ENCODE measurements at places on chromosomes 16 and 17. TPM values are rescaled to one million over a fixed set of nuclear protein-coding genes. Genes with fewer than 3 reads are reported as not detected.

DNA sequence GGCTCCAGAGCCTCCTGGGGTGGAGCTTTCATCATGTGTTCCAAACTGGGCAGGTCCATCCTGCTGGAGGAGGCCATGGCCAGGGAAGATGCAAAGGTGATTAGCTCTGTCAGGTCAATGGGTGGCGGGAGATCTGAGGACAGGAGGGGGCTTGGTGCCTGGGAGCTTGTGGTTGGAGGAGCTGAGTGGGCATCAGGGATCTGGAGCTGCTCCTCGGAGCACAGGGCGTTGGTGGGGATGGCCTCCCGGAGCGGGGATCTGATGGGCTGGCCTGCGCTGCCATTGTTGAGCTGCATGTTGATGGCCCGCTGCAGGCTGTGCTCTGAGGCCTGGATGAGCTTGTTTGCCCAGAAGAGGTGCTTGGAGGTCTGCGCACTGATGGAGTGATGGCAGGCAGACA, 6.5 kb downstream of the SPATA32 start:
- DNase-seq: no peak

- DNase-seq: no peak
These were observed 9.3 kb upstream of the CDK3 start for GRCh38 chr17:75991396-75991795.

DNA sequence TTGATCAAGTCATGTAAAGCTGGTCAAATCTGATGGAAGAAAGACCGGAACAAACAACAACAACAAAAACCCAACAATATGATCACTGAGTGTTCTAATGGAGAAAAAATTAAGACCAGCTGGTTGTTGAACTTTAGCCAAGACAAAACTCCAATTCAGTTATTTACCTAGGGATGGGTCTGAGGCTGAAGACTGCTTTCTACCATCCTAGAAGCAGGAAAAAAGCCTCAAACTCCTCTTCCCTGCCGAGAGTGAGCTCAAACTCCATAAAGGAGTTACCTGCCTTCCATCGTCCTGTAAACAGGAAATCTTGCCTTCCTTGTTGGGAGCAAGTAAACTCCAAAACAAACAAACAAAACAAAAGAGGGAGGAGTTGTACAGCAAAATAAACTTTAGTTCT, 23.1 kb upstream of the TMEM98 start:
- DNase-seq: no peak

DNA sequence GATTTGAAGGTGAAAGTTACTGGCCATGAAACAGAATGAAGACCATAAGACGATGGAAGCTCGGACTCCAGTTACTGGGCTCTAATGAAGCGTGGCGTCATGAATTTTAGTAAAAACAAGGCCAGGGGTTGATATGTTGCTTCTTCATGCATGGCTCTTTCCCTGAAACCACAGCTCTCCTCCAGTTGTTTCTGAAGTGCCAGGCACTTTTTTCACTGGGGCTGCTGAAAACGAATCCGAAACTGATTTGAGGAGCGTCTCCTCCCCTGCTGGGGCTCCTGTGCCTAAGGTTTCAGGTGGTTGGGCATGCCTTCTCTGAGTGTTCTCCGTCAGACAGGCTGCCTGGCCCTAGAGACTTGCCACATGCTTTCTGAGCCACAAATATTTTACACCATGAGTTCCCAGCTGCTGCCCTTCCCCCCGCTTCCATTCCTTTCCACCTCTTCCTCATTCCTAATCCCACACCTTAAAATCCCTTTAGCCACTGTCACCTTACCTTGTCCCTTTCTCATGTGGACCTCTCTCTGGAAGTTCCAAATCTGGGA, 3.7 kb upstream of the MYL4 start:
- no peak for DNase-seq

- no peak for DNase-seq
These were observed 7.1 kb upstream of the GP2 start for GRCh38 chr16:20334396-20334795.

Gene CD7
- polyA plus RNA-seq: 0.50 TPM

- no peak for DNase-seq
These were observed 26.5 kb downstream of the KANSL1 start for GRCh38 chr17:46166692-46167249.

Gene DCUN1D3
- polyA plus RNA-seq: 9.1 TPM

DNA sequence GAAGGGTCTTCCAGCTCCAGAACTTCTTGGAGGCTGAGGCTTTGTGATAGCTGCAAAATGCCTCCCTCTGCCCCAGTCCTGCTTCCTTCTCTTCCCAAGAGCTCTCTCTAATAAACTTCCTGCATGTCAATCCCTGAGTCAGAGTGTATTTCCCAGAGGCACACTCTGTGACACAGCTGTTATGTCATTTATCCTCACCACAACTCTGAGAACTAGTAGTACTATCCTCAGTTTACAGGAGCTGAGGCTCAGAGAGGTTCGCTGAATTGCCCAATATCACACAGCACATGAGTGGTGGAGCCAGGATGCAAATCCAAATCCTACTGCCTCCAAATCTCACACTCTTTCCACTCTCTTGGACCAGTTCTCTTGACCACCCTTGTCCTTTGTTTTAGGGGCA, 20.0 kb downstream of the UNC45B start:
- DNase-seq: no peak

DNA sequence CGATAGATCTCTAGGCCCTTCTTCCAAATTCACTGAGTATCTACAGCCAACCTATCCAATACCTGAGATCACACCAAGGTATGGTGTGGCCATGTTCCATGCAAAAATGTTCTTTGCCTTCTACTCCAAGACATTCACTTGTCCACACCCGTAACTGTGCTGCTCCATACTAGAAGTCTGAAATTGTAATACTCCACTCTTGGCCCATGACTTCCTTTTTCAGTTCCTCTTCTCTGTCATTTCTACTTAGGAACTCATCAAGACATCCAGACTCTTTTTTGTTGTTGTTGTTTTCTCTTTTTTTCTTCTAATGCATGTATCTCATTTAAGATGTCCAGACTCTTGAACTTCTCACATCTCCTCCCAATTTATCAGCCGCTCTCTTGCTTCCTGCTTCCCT, 42.5 kb upstream of the KSR1 start:
- DNase-seq: no peak

DNA sequence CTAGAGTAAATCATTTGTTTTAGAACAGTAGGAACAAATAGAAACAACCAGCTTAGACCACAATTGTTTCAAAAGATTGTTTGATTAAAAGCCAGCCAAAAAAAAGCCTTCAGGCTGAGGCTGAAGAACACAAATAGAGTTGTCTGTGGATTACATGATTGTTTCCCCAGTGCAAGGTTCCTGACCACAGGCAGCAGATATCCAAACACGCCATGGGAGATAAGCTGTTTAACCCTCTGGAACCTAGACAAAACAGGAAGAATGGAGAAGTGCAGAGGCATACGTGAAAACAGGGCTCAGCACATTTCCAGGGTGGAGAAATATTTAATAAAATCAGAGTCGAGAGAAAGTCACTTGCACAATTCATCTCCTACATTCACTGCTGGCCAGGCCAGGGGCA, 21.0 kb downstream of the ATPAF2 start:
- no peak for DNase-seq

DNA sequence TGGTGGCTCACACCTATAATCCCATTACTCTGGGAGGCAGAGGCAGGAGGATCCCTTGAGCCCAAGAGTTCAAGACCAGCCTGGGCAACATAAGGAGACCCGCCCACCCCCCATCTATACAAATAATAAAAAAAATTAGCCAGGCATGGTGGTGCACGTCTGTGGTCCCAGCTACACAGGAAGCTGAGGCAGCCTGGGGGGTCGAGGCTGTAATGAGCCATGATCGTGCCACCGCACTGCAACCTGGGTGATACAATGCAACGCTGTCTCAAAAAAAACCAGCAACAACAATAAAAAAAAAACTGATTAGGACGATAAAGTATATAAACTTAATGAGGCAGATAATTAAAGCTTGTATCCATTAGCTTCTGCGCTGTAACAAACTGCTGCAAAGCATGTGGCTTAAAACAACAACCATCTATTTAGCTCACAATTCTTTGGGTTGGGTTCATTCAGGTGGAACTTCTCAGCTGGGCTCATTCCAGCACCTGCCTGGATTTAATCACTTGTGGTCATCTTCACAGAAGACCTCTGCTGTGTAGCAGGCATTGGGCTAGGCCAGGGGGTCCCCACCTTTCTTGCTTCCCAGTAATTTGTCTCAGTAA, 45.8 kb downstream of the LCMT1 start:
- DNase-seq: peak; percentile 45

- no peak for DNase-seq
These were observed 32.2 kb upstream of the RCVRN start for GRCh38 chr17:9937241-9937761.

GRCh38 chr17:40922239-40922638, 15.2 kb downstream of the KRT23 start:
- no peak for DNase-seq

DNA sequence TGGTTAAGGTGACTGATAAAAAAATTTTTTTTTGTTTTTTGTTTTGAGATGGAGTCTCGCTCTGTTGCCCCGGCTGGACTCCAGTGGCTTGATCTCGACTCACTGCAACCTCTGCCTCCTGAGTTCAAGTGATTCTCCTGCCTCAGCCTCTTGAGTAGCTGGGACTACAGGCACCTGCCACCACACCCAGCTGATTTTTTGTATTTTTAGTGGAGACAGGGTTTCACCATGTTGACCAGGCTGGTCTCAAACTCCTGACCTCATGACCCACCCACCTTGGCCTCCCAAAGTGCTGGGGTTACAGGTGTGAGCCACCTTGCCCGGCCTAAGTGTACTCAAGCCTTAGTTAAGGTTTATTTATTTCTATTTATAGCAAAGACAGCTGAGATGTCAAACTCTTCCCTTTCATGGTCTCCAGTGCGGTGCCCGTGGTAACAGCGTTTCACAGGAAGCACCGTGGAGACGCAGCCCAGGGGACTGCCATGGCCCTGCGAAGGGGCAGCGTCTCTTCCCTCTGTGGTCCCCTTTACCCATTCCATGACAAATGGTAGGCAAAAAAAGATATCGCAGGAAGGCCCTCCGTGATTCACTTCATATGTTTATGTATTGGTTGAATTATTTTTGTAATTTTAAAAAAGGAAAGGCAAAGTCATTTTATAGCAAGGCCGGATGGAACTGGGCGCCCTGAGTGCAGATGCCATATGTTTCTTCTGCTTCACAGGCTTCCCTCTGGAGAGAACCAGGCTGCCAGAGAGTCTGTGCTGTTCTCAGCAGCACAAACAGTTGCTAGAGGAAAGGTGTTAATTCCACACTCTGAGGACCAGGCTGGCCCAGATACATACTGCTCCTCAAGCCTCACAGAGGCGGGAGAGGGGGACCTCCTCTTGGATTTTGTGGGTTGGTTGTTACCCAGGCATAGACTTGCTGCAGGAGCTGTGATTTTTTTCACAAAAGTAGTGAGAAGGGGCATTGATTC, 29.2 kb downstream of the DDX19A start:
- no peak for DNase-seq

DNA sequence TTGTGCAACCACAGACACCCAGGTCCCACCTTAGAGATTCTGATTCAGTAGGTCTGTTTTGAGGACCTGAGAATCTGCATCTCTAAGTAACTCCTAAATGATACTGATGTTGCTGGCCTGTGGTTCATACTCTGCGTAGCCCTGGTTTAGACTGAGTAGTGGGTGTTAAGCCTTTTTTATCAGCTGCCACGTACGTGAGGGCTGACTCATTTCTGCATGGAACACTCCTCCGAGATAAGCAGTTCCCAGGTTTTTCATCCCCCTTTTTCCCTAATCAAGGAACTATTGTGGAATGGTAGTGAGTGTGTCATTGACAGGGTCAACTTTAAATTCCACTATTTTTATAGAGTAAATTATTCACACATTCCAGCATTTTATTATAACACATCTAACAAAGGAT, 26.1 kb downstream of the CDRT4 start:
- DNase-seq: no peak

- DNase-seq: no peak
These were observed 4.6 kb upstream of the STARD3 start for GRCh38 chr17:39632153-39632941.

GRCh38 chr17:19727501-19728078, 11.2 kb upstream of the SLC47A2 start:
- no peak for DNase-seq

DNA sequence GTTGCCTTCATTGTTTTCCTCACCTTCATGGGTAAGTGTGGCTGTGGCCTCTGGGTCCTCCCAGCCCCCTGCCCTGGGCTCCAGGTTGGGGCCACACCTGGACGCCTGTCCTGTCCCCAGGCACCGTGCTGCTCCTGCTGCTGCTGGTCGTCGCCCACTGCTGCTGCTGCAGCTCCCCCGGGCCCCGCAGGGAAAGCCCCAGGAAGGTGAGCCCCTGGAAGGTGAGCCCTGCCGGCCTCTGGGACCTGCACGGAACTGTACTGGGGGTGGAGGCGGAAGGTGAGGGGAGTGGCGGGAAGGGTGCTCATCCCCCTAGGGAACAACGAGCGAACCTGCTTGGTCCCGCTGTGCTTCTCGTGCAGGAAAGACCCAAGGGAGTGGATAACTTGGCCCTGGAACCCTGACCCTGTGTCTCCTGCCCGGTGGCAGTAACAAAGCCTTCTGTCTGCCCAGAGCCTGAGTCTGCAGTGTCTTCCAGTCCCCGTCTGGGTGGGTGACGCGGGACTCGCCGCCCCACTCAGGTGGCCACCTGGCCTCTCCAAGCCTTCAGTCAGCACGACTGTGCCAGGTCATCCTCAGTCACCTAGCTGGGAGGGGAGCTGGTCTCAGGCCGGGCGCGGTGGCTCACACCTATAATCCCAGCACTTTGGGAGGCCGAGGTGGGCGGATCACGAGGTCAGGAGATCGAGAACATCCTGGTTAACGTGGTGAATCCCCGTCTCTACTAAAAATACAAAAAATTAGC, 831 bp downstream of the SMIM22 start:
- no peak for DNase-seq

GRCh38 chr17:82354804-82355308, 4.2 kb upstream of the TEX19 start:
- no peak for DNase-seq

GRCh38 chr16:57800200-57801097, 1.8 kb downstream of the KIFC3 start:
- DNase-seq: no peak

Gene PARD6A
- 2.1 TPM for polyA plus RNA-seq

Gene KRT24
- not detected for polyA plus RNA-seq

Gene RPS6KB1
- polyA plus RNA-seq: 39.8 TPM

- peak; percentile 83 for DNase-seq
These were observed 3.3 kb upstream of the NHERF2 start for GRCh38 chr16:2023092-2024031.

DNA sequence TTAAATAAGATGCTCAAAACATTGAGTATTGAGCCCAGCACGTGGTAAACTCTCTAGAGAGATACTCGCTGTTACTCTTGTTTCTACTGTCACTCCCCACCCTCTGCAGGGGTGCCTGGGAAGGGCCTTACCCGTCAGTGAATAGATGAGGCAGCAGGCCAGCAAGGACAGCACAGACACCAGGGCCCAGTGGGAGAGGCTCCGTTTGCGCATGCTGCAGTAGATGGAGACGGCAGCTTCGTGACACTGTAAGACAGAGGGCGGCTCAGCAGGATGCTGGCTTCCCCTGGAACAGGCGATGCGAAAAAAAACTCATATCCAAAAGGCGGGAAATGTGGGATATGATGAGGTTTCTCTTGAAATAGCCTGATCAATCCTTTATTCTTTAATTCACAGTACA, 20.0 kb downstream of the SLC38A8 start:
- DNase-seq: no peak

- DNase-seq: no peak
These were observed 13.2 kb downstream of the DDX42 start for GRCh38 chr17:63786971-63787711.

Gene MT1A
- not detected for polyA plus RNA-seq

Gene C1QTNF8
- 0.05 TPM for polyA plus RNA-seq

GRCh38 chr17:57370619-57371018, 114.3 kb downstream of the MSI2 start:
- no peak for DNase-seq
